Activated CD4-positive, alpha-beta T cell treated with anti-CD3 and anti-CD28 coated beads, Interleukin-2, amount 50 U/mL, for 24 hours (primary cell): ENCODE measurements at places on chromosomes 2 and 18.

DNA sequence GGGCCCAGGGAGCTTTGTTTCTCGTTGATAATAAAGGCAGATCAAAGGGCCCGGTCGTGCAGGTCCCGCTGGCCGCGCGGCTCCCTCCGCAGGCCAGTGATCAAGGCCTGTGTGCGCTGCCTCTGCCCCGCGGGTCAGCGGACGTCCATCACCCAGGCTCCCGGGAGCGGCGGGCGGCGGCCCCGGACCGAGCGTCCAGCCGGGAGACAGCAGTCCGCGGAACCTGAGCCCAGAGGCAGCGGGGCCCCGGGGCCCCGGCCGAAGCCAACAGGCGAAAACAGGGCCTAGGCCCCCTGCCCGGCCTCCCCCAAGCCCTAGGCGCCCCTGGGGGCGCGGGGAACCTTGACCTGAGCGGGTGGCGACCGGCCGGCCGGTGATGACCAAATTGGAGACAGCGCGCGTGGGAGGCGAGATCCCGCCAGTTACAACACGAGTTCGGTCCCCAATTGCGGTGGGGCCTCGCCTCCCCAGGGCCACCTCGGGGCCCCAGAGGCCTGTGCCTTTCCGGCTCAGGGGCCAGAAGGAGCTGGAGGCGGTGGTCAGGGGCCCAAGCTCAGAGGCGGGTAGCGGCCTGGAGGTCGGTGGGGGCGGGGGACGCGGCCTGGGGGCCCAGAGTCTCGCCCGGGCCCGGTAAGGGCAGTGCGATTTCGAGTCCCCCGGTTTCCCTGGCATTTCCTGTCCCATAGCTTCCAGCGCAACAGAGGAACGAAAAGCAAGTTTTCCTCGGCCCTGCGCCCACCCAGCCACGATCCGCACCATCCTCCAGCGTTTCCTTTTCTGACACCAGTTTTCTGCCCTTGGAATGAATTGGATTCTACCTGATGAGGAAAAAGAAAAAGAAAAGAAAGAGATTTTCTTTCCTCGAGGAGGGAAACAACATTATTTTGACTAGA, 5.9 kb downstream of the SP9 start:
- DNase-seq: no peak

GRCh38 chr18:253121-253520, 14.7 kb downstream of the THOC1 start:
- no peak for DNase-seq

DNA sequence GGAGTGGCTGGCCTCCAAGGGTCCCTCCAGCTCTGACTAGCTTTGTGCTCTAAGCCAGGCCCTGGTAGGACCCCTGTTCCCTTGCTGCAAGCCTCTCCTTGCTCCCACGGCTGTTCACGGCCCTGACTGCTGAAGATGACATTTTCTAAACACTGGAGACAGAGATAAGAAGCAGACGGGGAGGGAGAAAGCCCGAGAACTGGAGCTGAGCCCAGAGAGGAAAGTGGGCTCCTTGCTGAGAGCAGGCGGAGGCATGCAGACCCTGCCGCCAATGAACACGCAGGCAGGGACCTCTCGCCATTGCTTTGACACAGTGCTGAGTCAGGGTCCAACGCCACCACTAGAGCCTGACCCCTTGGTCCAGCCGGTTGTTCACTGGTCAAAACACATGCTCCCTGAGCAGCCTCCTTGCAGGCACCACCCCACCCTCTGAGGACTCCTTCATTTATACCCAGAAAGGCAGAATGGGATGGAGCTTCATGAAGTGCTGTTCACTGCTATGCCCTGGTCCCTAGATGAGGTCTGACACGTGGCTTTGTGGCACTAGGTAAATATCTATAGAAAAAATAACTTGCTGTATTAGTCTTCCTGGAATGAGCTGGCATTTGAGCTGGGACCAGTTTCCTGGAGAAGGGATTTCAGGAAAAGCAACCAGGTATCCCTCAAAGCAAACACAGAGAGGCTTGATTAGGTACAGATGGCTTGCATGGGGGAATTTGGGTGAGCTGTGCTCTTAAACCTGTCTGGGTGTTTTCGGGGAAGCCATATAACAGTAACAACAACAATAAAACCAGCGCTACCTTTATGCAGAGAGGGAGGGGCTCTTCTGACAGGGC, 65.7 kb downstream of the MCFD2 start:
- DNase-seq: no peak

DNA sequence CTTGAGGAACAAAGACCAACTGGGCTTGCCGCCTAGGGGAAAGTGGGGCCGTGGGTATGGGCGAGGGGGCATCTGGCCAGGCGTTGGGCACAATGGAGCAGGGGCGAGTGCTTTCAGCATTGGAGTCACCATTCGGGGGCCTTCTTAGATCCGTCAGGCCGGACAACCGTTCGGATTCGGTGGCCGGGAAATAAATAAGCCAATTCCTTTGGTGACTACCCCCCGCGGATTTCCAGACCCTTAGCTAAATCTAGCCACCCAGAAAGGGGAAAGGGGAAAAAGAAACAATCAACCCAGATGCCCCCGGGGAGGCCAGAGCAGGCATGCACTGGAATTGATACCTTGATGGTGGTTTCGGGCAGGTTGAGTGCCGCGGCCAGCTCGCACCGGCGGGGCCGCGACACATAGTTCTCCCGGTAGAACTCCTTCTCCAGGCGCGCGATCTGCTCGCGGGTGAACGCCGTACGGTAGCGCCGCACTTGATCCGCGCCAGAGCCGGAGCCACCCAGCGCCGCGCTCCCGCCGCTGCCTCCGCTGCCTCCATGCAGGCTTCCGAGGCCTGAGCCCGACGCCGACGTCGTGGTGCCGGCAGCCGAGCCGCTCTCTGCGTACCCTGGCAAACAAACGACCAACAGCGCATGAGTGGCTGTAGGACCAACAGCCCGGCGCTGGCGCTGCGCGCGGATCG, 1.8 kb downstream of the EVX2 start:
- no peak for DNase-seq

DNA sequence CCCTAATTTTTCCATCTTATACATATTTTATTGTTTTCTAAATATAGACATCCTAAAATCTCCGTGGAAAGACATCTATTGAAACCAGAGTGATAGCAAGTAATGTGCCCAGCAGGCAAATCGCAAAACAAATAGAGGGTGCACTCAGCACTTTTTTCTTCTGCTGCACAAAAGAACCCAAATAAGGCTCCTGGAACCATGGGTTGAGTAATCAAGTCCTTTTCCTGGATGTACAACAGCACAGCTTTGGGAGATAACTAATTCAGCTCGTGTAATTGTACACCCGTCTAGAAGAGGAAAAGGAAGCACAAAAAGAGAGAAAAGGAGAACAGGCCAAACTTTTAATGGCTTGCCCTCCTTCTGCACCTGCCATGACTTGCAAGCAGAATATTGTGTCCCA, 126.9 kb upstream of the TLK1 start:
- no peak for DNase-seq
